CD4-positive, alpha-beta T cell (primary cell): ENCODE measurements at places on chromosomes 6 and 20. TPM values are rescaled to one million over a fixed set of nuclear protein-coding genes. Genes with fewer than 3 reads are reported as not detected.

GRCh38 chr6:104558746-104559145 is 301.0 kb downstream of the HACE1 start:
- no peaks in the 10 kb centered on the region for H3K4me1 ChIP-seq
- no peaks in the 10 kb centered on the region for H3K36me3 ChIP-seq
- no peaks in the 10 kb centered on the region for H3K27me3 ChIP-seq
- H3K4me3 ChIP-seq, result no peak overlapping the region
- no peak for DNase-seq
- no peak overlapping the region for H3K27ac ChIP-seq

- no peaks in the 10 kb centered on the region for H3K4me1 ChIP-seq
- H3K27ac ChIP-seq, result no peak overlapping the region
- peaks cover 4% of the 10 kb centered on the region for H3K27me3 ChIP-seq
- no peak overlapping the region for H3K4me3 ChIP-seq
- DNase-seq, result no peak
Observed at GRCh38 chr20:23180451-23180921, 94.4 kb upstream of the CD93 start.

GRCh38 chr6:41720262-41720620 is 15.2 kb downstream of the TFEB start:
- H3K4me1 ChIP-seq, result peaks cover 26% of the 10 kb centered on the region
- no peaks in the 10 kb centered on the region for H3K27me3 ChIP-seq

GRCh38 chr20:51750037-51750769 is 18.0 kb downstream of the ATP9A start:
- H3K4me1 ChIP-seq, result no peaks in the 10 kb centered on the region
- H3K36me3 ChIP-seq, result no peaks in the 10 kb centered on the region
- H3K27ac ChIP-seq, result no peak overlapping the region
- H3K4me3 ChIP-seq, result no peak overlapping the region
- H3K27me3 ChIP-seq, result no peaks in the 10 kb centered on the region
- DNase-seq, result no peak

DNA sequence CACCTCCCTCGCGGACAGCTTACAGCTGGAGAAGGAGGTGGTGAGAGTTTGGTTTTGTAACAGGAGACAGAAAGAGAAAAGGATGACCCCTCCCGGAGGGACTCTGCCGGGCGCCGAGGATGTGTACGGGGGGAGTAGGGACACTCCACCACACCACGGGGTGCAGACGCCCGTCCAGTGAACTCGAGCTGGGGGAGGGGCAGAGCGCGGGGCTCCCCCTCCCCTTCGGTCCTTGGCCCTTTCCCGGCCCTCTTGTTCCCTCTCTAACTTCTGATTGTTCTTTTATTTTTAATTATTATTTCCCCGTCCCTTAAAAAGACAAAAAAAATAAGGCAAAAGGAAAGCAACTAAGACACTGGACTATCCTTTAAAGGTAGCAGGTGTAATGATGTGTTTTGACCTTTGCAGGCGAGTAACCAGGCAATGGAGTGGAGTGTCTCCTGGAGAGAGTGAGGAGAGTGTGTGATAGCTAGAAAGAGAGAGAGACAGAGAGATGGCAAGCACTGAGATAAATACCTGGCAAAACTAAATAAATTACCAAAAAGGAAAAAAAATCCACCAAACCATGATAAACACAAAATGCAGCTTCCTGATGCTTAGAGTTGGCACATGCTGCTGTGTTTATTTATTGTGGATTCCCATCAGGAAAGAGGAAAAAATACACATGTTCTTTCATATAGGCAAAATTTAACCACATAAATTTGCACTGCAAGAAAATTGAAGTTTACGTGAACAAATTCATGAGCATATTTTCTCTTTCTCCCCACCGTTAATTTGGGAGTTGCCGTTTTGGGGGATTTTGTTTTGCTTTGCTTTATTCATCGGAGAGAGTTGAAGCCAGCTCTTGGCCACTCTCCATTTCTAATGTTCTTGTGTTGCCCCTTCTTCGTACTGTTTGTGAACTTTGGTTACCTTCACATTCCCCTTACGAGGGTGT is 1.9 kb downstream of the POU3F2 start:
- no peak overlapping the region for H3K27ac ChIP-seq
- H3K36me3 ChIP-seq, result no peaks in the 10 kb centered on the region
- H3K4me3 ChIP-seq, result no peak overlapping the region
- DNase-seq, result no peak

GRCh38 chr6:36818756-36819155 is 20.5 kb downstream of the CPNE5 start:
- no peak for DNase-seq
- no peak overlapping the region for H3K4me3 ChIP-seq
- H3K27ac ChIP-seq, result no peak overlapping the region
- H3K36me3 ChIP-seq, result no peaks in the 10 kb centered on the region
- peaks cover 5% of the 10 kb centered on the region for H3K4me1 ChIP-seq
- H3K27me3 ChIP-seq, result no peaks in the 10 kb centered on the region

Gene MAVS
- 13.6 TPM for total RNA-seq

DNA sequence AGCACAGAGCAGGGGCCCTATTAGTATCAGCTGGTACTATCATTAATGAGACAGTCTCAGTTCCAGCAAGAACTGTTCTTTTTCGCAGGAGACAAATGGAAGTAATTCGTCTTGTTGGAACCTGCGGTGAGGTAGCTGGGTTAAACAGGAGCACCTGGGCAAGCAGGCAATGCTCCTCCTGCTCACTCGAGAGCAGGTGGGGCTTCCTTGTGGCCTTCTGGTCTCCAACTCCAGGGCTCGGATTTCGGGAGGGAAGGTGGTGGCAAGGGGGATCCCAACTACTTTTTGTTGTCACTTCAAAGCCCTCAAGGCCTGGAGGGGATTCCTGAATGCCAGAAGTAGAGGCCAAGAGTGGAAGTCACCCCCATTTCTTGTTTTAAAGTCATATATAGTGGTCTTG is 1.3 kb upstream of the SPEF1 start:
- DNase-seq, result no peak
- H3K36me3 ChIP-seq, result no peaks in the 10 kb centered on the region
- H3K4me1 ChIP-seq, result peaks cover 47% of the 10 kb centered on the region
- peaks cover 9% of the 10 kb centered on the region for H3K27me3 ChIP-seq
- H3K27ac ChIP-seq, result peak overlapping the region; percentile 9
- H3K4me3 ChIP-seq, result no peak overlapping the region

GRCh38 chr6:16355699-16356446 is 117.5 kb downstream of the GMPR start:
- H3K36me3 ChIP-seq, result no peaks in the 10 kb centered on the region
- no peak for DNase-seq
- H3K4me1 ChIP-seq, result no peaks in the 10 kb centered on the region
- no peak overlapping the region for H3K27ac ChIP-seq
- no peaks in the 10 kb centered on the region for H3K27me3 ChIP-seq

Gene LIN28B
- not detected for total RNA-seq
